T-helper 2 cell treated with Interferon-gamma antibody and Interleukin-4, amounts not matched to agents 5 μg/mL and 100 μg/mL, for 36 hours (primary cell): ENCODE measurements at places on chromosomes 3 and 15.

DNA sequence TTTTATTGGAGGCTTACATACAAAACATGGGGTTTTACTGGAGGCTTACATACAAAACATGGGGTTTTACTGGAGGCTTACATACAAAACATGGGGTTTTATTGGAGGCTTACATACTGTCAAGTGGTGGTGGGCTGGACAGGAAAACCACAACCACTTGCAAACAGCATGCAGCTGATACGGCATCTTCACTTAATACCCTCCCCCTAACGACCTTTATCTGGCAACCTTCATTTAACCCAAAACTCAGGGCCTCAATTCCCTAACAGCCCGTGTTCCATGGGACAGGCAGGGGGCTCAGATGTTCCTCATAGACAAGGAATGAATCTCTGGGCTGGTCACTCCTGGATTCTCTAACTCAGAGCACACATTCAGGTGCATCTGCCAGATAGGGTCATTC is 137.1 kb downstream of the CD47 start:
- no peak for DNase-seq

DNA sequence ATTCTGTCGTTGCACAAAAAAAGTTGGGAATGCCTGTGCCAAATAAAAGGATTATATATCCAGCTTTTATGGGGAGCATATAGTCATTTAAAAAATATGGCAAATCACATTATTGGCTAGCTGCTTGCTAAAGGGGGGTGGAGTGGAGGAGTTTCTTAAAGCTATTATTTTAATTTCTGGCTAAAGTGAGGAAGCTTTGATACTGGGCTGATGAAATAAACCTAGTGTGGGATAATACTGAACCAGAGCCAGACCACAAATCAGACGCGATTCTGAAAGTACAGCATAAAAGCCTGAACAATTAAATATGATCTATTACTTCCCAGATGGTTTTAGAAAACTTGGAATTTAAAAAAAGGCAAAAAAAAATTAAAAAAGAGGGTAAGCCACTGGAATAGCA is 14.4 kb downstream of the POLR2M start:
- DNase-seq = no peak

GRCh38 chr3:4906107-4906621 is 73.1 kb upstream of the BHLHE40 start:
- DNase-seq = peak; percentile 52

GRCh38 chr15:66692391-66692790 is 9.6 kb upstream of the SMAD6 start:
- no peak for DNase-seq

DNA sequence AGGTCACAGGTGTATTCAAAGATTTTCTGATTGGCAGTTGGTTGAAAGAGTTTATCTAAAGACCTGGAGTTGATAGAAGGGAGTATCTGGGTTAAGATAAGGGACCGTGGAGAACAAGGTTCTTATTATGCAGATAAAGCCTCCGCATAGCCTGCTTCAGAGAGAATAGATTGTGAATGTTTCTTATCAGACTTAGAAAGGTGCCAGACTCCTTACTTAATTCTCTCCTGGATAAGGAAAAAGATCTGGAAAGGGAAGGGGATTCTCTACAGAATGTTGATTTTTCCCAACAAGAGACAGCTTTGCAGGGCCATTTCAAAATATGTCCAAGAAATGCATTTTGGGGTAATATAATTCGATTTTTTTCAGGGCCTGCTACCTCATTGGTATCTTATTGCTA is 341.3 kb upstream of the RARB start:
- DNase-seq = no peak

DNA sequence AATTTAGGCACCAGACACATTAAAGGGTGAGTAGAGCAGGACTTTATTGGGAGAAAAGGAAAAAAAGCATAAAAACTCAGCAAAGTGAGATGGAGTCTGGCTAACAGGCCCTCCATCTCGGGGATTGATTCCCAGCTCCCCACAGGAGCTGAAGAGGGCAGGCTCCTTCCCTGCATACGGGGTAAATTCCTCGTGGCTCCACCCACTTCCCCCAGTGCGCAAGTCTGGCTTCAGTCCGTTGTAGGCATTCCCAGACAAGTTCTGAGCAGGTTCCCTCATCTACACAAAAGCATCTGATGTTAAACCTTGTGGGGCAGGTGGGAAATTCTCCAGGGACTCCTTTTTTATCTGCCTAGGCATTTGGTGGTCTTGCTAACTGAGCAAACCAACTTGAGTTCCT is 722.6 kb downstream of the ZNF385D start:
- DNase-seq = no peak

GRCh38 chr3:108183181-108183580 is 39.0 kb downstream of the IFT57 start:
- DNase-seq = no peak

GRCh38 chr3:24129549-24129948 is 184.5 kb downstream of the NR1D2 start:
- DNase-seq = no peak

DNA sequence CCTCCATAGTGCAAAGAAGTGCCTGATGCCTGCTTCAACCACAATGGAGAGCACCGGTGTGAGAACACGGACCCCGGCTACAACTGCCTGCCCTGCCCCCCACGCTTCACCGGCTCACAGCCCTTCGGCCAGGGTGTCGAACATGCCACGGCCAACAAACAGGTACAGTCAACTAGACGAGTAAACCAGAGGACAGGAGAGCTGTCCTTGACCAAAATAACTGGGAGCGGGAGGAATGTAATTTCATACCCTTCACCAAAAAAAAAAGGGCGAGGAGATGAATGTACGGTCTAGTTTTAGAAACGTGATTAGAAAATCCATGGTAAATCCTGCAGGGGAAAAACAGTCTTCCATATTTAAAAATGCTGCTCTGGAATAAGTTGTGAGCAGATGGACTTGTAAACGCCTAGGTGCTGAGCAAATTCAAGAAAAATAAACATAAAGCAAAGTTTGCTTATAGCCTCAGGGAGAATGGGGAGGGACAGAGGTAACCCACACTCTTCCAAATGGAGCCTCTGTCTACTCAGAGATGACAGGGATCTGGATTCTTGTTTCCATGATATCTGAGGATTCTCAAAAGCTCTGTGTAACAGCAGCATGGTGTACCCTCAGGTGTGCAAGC is 8.4 kb downstream of the THBS1 start:
- no peak for DNase-seq

GRCh38 chr3:31671451-31671850 is 138.7 kb downstream of the STT3B start:
- no peak for DNase-seq

- DNase-seq = no peak
These were observed 14.9 kb upstream of the HES1 start for GRCh38 chr3:194120789-194121770.

DNA sequence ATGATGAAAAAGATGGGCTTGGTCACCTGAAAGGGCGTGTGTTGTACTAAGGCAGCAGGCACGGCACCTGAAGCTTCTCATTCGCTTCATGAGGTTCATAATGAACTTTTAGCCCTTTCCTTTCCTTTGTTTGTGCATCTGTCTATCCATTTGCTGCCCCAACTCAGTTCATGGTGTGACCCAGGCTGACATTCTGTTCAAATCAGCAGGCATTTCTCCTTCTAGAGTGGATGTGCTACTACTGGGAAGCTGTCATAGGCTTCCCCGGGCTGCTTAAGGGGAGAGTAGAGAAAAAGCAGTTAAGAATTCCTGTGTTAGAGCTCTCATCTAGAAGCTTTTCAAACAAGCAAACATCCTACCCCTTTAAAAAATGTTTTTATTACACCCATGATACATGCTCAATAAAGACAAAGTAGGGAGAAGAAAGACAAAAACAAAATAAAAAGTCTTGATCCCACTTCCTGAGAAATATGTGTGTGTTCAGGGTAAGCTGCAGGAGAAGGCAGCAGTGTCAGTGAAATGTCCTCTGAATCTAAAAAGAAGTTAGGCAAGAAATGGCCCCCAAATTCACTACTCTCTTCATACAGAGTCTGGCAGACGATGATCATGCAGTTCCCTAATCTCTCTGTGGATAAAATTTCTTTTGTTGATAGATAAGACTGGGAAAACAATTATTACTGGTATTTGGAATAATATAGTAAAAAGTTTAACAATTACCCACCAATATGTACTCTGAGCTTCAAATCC is 136.9 kb upstream of the PFN2 start:
- DNase-seq = no peak

- DNase-seq = no peak
These were observed 445.1 kb downstream of the MECOM start for GRCh38 chr3:169218314-169218983.

DNA sequence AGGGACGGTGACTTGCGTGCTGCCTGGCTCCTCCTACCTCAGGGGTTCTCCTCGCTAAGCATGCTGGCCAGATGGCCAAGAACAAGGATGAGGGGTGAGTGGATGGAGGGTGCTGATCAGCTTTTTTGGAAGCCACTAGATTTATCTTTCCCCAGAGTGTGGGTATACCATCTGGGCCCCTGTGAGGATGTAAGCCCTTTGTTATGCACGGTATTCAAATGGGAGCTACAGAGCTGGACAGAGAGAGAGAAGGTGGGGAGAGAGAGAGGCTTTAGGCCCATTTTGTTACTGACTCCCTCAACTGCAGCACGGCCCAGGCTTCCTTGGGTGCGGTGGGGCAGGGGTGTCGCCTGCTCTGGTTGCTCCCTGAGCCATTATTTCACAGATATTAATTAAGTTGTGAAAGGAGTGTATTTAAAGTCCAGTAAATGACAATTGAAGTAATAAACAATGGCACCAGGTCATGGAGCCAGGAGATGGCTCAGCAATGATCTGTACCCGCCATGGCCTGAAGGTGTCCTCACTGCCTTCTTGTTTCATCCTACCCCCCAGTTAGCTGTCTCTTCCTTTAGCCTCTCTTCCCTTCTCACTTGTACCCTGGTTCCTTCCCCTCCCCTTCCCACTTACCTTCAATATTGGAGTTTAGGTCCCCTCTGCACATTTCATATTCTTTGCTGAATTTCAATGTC is 158.0 kb downstream of the CLSTN2 start:
- DNase-seq = no peak

- no peak for DNase-seq
These were observed 59.1 kb downstream of the CHD2 start for GRCh38 chr15:92959219-92959618.

DNA sequence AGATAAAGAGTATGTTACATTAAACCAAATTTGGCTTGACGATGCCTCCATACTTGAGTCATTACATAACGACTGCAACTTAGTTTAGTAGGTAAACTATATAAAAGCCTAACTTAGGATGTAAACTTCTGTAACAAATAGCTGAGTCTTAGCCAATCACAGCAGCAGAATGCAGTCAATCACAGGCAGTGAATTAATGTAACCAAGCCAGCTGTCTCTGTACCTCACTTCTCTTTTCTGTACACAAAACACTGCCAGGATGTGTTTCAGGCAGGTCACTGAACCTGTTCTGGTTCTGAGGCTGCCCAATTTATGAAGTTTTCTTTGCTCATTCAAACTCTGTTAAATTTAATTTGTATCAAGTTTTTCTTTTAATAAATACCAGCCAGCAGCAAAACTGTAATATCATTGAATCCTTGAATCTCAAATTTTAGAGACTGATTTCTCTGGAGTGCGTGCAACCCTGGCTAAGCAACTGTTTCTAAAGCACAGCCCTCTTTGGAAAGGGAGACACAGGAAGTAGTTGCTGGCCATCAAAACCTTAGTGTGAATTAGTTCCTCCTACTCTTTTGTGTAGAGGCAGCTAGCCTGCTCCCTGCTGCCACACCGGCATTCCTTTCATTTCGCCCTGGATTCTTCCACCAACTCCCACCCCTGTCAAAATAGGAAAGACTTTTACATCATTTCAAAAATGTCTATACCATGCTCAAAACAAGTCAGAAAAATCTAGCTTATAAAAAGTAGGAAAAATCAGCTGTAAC is 15.2 kb downstream of the RFTN1 start:
- DNase-seq = no peak

DNA sequence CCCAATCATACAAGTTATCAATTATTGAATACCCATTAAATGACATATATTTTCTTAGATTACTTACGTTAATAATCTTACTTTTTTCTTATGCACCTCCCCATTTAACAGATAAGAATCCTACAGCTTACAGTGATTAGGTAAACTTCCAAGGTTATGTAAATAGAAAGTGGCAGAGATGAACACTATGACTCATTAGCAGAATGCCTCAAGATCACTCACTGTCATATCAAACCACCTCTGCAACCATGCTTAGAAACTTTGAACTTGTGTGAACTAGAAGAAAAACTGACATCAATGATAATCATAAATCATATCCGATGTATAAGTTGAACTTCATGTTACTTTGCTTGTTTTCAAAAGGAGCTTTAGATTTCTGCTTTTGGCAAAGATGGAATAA is 911.6 kb upstream of the ARPP21 start:
- no peak for DNase-seq

DNA sequence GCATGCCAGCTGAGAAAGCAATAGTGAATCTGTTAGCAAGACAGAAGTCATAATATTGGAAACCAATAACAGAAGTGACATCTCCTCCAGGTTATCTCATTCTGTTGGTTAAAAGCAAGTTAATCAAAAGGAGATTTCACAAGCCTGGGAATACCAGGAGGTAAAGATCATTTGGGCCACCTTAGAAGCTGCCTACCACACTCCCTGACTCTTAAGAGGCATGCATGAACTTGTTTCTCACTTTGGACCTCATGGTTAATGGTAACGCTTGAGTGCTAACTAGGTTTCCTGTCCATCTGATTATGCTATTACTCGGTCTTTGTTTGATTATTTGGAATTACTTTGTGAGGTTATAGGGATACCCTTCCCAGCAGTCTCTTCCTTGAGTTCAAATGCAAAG is 650.8 kb upstream of the SGO1 start:
- no peak for DNase-seq

GRCh38 chr15:80588801-80589200 is 106.3 kb upstream of the ABHD17C start:
- DNase-seq = no peak

GRCh38 chr3:43689166-43689565 is 1.6 kb upstream of the ABHD5 start:
- DNase-seq = no peak

GRCh38 chr3:4587061-4587837 is 94.1 kb downstream of the ITPR1 start:
- peak; percentile 19 for DNase-seq

DNA sequence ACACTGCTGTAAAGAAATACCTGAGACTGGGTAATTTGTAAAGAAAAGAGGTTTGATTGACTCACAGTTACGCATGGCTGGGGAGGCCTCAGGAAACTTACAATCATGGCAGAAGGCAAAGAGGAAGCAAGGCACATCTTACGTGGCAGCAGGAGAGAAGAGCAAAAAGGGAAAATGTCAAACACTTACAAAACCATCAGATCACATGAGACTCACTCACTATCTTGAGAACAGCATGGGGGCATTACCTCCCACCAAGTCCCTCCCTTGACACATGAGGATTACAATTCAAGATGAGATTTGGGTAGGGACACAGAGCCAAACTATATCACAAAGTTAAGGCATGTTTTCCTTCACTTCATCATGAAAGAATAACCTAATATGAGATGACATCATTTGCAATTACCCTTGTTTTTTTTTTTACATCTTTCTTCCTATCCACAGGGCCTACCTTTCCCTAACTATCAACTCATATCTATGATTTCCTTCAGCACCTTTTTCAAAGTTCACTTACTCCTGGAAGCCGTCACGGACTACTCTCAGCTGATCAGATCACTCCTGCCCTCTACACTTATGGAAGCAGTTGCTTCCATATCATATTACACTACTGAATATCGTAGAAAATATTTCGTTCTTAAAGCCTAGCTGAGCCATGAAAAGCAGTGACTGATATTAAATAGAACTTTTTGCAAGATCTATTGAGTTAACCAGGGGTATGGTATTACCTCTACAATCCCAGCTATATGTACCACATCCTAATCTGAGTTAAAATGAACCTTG is 25.5 kb upstream of the ATP8B4 start:
- DNase-seq = no peak

GRCh38 chr15:54979964-54980363 is 216.8 kb downstream of the RSL24D1 start:
- DNase-seq = no peak
